ENCODE measurements at places on chromosomes 4 and X.

- no peak for DNase-seq
Observed at GRCh38 chrX:74419864-74420195, 1.5 kb upstream of the SLC16A2 start.

- no peak for DNase-seq
Observed at GRCh38 chr4:187357045-187357643, 633.5 kb upstream of the FAT1 start.

- peak; percentile 74 for DNase-seq
Observed at GRCh38 chr4:159283696-159284095, 180.8 kb downstream of the RAPGEF2 start.

- DNase-seq: no peak
Observed at GRCh38 chr4:74667944-74668343, 126.4 kb downstream of the BTC start.

GRCh38 chrX:15235001-15235400 is 34.9 kb downstream of the ASB9 start:
- DNase-seq: no peak

DNA sequence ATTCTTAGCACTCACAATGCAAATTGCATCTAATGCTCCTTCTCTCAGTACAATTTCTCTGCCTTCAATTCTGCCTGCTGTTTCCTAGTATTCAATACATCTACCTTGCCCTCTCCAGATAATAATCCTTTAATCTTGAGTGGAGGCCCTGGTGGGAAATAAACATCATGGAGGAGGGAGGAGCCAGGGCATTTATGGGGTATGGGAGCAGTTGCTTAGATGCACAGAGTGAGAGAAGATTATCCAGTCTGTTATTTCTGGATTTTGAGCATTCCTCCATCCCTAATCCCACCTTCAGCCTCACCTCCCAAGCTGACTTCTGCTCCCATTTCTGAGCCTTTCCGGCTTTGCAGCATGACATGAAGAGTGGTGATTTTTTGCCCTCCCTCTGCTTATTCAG is 127.9 kb upstream of the PPP3CA start:
- no peak for DNase-seq

DNA sequence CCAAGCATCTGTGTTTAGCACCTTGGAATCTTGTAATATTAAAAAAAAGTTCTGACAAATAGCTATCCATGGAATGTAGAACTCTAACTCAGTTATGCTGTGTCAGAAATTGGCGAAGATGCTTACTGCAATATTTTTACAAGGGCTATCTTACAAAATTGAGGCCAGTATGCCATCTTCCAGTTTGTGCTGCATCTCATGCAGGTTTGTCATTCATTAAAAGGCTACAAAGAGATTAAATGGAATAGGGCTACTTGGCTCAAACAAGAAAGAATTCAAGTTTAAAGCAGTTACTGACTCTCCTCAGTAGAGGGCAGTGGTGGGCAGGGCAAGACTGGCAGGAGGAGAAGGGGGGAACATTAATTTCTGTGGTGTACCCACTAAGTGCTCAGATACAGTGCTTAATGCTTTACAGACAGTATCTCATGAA is 66.5 kb downstream of the SHROOM4 start:
- DNase-seq: no peak

DNA sequence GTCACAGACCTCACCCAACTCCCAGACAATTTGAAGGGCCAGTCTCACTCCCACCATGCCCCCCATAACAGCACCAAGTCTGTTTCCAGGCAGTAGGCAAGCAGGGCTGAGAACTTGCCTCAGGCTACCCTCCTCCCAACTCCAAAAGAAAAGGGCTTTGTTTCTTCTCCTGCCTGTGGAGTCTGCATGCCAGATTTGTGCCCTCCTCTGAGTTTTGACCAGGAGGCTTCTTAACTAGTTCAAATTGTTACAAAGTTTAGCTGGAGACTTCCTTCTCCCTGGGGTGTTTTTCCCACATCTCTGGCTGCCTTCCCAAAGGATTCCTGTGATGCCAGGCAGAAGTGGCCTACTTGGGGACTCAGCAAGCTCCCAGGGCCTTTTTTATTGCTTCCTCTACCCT is 29.6 kb downstream of the PBDC1 start:
- no peak for DNase-seq

DNA sequence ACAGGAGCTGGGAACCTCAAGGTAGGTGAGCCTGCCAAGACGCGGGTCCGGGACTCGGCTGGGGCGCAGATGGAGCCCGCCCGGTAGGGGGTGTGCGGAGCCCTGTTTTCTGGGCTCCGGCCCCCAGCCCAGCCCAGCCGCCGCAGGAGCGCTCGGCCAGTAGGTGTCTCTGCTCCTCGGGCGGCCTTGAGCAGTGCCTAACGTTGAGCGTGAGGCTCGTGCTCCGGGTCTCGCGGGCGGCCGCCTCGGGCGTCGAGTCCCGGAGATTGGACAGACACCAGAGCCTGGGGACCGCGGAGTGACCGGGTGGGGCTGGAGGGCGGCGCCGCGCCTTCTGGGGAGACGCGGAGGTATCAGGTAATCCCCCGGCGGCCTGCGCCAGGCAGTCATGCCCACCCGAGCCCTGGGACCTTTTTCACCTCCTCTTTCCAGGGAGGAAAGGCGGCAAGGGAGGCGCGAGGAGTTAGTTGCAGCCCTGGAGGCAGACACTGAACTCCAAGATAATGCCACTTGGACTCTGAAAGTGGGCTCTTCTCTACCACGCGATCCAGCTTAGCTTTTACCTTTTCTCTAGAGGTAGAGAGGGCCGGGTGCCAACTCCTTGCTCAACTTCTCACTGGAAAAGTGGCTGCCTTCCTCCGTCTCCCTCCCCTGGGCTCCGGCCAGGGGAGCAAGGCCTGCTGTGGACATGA is 14.5 kb upstream of the FGG start:
- DNase-seq: peak; percentile 51

GRCh38 chr4:69092980-69093568 is 3.2 kb upstream of the UGT2B7 start:
- DNase-seq: no peak

DNA sequence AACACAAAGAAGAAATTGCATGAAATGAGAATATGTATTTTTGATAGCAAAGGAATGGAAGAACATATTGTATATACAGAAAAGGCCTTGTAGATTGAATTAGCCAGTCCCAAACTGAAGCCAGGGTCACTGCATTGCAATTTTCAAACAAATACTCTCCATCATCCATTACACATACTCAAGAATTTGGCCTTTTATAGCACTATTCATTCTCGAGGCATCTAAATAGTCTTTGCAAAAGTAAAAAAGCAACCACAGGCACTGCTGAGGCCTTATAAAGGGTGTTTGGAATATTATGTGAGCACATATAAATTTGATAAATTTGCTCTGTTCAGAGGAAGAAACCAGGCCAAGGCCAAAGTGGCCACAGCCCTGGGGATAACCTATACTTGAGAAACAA is 123.0 kb downstream of the ZNF827 start:
- DNase-seq: no peak

- peak; percentile 42 for DNase-seq
Observed at GRCh38 chrX:101485212-101485949, at the start of gene ARMCX4. ARMCX4 (plus strand) TSS chrX:101485456; CDS start chrX:101488590, 3,134 bp downstream.

- no peak for DNase-seq
Observed at GRCh38 chr4:78975865-78976264, 36.6 kb upstream of the PAQR3 start.

DNA sequence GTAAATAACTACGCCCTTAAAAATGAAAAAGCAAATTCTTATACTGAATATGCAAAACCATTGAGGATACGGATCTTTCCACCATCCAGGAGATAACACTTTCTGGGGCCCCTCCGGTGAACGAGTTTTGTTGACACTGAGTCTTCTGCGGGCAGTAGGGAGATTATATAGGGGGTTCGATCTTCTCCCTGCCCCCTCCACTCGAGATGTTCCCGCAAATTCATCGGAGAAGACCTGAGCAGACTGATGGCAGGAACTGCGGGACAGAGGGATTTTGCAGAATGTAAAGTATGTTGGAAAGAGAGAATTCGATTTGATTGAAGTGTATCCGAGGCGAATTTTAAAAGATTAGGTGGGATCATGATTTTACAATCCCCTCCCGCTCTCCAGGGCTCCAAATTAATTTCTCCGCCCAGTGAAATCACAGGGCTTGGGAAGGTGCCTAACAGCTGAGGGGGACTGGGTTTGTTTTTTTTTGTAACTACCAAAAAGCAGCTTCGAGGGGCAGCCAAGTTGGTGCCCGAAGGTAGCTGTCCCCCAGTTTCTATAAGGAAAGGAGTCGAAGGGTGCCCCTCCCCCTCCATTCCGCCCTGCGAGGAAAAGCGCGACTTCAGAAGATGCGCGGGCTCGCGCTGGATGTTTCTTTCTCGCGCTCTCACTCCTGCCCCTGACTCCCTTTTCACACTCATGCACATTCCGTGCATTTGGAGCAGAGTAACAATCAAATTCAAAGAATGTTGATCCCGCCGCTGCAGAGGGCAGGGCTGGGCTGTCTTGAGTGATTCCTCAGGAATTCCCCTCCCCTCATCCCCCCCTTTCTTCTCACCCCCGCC is 1.2 kb downstream of the TMEM255A start:
- no peak for DNase-seq

- no peak for DNase-seq
Observed at GRCh38 chr4:75948822-75949444, 8.1 kb upstream of the NAAA start.

- DNase-seq: no peak
Observed at GRCh38 chr4:87498446-87498900, 30.7 kb downstream of the SPARCL1 start.

DNA sequence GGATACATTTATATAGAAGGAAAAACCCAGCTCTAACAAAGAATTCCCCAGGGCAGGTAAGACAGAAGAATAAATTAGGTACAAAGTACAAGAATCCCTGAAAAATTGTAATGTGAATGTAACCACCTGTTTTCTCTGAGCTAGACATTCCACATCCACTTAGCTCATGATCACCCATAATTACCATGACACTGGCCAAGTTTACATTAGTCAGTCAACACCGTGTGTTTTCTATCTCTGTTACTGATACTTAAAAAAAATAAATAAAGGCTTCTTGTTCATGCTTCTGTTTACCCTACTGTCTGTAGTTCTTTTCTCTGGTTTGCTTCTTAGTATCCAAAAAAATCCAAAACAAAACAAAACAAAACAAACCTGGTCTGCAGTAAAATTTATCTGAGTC is 66.0 kb downstream of the CBLL2 start:
- DNase-seq: no peak

- peak; percentile 74 for DNase-seq
Observed at GRCh38 chr4:48653217-48654014, 126.7 kb downstream of the FRYL start.

- no peak for DNase-seq
Observed at GRCh38 chr4:53865054-53865453, 199.4 kb downstream of the CHIC2 start.

DNA sequence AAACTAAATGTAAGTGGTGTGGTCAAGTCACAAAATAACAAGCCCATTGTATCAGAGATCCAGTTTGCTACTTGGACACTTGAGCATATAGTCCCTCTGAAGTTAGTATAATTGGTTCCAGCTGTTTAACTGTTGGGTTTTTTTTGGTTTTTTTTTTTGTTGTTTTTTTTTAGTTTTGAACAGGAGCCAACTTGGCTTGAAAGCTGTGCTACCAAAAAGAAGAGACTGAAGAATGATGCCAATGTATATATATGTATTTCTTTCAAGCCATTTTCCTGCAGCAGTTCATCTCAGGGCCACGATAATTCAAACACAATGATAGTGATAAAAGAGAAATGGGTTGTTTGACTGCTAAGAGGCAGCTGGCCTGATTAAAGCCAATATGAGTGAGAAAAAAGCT is 138.3 kb downstream of the PCDH18 start:
- no peak for DNase-seq

GRCh38 chr4:30380404-30380998 is 339.7 kb upstream of the PCDH7 start:
- peak; percentile 51 for DNase-seq

DNA sequence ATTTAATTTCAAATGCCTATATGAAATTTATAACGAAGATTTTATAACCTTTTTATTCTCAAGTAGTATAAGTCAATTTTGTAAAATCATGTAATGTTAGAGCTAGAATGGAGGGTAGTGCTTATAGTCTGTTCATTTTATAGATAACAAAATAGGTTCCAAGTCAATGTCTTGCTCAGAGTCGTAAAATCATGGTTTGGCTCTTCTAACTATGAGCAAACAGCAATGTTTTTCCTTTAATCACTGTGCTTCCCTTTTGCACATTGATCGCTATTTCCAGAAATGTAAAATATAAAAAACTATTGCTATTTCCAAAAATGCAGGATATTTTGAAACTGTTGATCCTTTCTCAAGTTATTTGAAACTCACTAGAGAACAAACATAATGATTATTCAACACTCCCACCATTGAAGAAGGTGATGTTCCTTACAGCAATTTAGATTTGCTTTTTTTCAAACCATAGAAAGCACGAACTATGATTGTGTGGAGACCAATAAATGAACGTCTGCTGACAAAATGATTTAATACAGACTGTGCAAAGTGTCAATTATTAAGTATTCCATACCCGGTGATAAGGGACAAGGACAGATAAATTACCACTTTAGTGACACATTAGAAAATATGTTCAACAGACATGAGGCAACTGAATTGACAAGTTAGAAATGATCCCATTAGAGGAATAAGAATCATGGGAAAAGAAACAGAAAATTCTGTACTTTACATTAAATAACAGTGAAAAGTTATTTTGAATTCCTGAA is 412.1 kb upstream of the TECRL start:
- no peak for DNase-seq

DNA sequence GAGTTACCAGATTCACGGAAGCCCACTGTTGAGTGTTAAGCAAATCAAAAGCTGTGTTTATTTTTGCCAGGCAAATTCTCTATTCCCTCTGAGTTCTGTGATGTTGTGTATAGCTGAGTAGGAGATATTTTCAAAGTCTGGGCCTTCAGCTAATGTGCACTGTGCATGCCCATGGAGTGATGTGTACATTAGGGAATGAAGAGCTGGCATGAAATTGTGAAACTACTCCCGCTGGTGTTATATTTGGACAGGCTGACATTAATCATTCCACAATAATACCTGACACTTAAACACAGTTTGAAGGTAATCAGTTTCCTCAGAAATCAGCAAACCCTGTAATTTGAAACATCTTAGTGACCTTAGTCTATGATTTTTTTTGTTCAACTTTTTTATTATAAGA is 88.1 kb upstream of the MBNL3 start:
- DNase-seq: no peak

DNA sequence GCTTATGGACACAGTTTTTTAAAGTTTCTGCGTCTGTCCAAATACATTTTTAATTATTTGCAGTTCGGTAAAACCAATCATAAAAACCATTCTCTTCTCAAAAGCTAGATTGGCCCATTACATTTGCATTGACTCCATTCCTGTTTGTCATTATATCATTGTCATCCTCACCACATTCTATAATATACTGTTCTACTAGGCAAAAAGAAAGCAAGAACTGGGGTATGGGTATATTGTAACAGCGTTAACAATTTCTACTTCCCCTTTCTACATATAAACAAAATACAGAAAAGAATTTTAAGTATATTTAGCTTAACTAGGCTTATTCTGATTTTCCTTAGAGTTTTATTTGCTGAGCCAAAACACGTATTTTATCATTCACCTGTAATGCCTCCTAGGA is 91.8 kb downstream of the RAP1GDS1 start:
- DNase-seq: no peak

DNA sequence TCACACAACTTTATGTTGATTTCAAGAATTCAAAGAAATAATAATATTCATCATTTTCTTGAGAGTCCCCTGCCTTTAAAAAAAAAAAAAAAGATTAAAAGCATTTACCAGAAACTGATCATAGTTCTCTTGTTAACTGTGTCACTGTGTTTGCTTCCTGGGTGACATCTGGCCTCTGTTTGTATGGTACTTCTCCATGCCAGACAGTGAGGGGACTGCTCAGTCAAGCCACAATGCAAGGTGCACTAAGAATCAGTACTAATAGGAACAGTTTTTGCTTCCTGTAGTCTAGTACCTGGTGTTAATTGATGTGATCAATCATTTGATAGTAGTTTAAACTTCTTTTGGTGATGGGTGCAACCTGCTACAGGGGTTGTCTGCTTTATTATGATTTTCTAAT is 77.5 kb downstream of the PHOX2B start:
- DNase-seq: no peak
